ENCODE measurements at places on chromosomes 3 and 15.

DNA sequence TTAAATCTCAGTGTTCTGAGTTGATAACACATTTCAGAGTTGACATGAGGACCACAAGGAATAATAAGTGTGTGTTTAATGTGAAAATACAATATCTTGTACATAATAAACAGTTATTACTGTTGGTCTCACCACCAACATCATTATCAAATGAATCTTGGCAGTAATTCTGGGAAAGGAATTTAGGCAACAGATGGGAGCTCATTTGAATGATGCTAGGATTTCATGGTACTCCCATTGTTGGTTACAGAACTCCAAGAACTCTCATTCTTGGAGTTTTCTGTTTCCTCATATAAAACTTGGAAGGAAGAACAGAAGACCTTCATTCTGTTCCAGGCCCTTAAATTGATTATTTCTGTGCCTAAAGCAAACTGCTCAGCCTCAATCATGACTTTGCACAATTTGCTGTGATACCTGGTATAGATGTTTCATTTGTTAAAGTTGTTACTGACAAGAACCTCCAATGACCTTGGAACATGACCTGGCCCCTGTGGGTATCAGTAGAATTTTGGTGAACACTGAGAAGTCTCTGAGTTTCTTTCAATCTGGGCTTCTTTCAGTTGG is 385.8 kb downstream of the LPP start:
- no peak for DNase-seq

- DNase-seq, result no peak
Measured at GRCh38 chr3:126300761-126301481, 56.3 kb downstream of the KLF15 start.

DNA sequence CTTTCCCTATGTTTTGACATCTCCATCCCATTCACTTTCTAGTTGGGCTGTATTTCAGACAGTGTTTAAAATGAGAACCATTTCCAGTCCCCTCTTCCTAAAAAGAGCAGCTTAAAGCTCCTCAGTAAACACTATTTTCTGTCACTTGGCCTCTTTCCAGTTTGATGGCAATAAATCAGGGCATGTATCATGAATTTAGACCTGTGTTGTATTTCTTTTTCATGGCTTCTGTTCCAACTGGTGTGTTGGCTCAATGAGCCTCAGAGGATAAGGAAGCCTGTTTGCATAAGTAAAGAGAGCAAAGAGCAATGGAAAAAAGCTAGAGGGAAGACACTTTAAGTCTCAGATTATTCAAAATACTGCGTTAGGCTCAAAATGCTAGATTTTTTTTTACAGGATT is 7.2 kb downstream of the CCDC80 start:
- no peak for DNase-seq

DNA sequence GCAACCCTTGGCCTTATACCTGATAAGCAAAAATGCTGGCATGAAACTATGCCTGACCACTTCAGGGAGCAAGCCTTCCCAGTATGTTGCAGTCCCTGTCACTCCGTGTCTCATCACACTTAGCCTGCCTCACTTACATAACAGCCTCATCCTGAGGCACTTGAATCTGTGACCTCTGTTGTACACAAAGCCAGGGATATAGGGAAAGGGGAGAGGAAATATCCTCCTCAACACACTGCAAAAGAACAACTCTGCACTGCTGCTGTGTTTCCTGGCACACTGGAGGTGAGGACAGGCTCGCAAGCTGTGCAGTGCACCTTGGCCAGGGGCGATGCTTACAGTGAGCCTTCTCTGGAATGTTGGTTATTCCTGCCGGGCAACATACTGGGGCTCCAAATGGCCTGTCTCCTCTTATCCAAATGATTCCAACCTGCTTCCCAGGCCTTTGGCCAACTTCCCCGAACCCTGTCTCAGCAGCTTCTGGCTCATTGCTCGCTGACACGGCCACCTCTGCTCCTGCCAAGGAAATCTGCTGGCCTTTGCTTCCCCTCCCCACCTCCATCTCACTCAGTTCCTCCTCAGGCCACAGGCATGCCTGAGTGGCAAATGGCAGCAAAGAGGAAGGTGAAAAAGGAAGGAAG is 109.2 kb downstream of the CD47 start:
- no peak for DNase-seq

DNA sequence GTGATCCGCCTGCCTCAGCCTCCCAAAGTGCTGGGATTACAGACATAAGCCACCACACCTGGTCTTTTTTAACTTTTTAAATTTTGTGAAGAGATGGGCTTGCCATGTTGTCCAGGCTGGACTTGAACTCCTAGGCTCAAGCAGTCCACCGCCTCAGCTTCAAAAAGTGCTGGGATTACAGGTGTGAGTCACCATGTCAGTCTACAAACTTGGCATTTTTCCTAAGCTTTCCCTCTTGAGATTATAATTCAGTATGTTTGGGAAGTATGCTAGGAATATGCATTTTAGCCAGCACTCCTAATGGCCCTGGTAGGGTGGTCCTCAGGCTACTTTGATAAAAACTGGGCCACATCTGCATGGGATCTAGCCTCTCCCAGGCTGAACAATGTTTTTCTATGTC is 4.4 kb downstream of the WDR73 start:
- no peak for DNase-seq

- DNase-seq, result no peak
Measured at GRCh38 chr3:116256843-116257485, 188.3 kb downstream of the LSAMP start.

DNA sequence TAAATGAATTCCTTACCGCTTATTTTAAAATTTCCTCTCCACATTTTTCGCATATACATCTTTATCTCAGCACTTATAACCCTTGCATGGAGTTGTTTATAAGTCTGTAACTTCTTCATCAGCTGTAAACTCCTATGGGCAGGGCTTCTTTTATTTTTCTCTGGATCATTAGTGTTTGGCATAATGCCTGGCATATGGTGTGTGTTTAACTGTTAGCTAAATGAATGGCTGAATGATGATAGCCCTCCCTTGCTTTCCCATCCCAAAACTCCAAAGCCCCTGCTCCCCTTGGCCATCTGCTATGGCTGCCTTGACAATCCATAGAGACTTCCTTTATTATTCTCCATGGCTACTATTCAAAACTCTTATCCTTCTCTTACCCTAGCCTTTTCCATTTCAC is 48.1 kb upstream of the SEMA6D start:
- no peak for DNase-seq

DNA sequence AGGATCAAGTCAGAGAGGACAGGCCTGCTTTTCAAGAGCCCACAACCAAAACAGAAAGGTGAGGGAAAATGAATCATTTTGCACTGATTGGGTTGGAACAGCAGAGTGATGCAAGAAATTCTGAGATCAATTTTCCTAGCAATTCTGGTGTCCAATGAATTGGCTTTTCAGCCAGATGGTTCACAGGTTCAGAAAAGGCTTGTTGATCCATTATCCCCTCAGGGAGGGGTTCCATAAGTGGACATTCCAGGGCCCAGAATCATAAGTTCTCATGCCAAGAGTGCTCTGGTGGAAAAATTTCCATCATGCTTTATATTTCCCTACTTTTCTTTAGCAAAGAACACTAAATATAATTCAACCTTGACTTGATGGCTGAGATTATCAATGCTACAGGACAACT is 16.2 kb downstream of the RBP2 start:
- no peak for DNase-seq

DNA sequence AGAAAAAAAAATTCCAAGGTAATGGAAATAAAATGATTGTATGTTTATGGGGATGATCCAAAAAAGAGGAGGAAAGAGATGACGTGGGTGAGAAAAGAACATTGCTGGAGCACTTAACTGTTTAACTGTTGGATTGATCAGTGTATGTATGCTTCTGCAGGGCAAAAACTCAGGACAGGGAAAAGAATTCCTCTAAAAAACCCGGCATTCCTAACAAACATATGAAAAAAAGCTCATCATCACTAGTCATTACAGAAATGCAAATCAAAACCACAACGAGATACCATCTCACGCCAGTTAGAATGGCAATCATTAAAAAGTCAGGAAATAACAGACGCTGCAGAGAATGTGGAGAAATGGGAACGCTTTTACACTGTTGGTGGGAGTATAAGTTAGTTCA is 1.6 kb upstream of the PHLDB2 start:
- no peak for DNase-seq

DNA sequence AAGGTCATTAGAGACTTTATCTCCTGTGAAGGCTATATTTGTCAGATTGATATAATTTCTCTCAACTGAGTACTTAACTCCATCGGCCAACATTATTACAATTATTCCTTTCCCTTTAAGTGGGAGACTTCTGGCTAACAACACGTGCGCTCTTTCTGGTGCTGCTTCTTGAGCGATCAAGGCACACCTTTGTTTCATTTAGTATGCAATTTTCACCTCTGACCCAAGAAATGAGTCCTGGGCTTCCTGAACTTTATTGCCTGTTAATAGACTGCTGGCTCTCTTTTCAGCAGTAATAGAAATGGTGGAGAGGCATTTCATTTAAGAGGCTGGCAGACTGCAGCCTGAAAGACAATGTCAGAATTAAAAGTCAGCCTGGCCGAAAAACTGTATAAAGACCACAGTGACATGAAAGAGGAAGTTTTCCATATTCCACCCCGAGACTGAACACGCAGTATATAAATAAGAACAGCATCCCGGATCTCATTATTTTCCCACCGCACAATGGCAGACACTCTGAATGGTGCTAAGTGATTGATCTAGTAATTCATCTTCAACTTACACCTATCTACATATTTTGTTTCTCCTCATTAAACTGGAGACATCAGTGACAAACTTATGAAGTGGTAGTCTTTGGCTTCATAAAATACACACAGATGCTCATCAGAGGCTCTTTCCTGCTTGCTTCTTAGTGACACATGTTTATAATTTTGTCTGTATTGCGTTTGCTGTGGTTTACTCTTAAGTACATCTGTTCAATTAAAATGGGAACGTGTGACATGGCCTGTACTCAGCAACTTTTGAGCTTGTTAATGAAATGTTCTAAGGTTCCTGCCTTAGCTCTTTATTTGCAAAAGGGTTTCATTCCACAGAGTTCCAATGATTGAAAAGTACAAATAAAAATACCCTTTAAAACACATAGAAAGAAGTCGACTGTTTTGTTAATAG is 299.9 kb downstream of the MECOM start:
- DNase-seq, result no peak

- DNase-seq, result no peak
Measured at GRCh38 chr3:87206635-87207034, 20.5 kb upstream of the CHMP2B start.

DNA sequence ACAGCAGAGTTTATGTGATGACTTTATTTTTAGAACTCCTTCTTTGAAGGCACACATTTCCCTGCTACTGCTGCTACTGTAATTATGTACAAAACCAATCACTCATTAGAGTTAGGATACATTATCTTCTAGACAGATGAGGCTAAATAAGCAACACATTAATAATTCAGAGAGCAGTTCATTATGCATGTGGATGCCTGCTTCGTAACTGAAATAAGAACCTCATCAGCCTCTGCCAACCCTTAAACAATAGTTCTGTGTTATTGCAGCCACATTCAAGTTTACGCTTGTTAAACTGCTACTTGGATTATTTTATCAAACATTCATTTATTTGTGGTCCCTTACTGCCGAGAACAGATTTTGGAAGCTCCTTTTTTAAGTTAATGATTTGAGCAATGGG is 52.5 kb upstream of the C15orf61 start:
- no peak for DNase-seq

- DNase-seq, result no peak
Measured at GRCh38 chr3:180391001-180391400, 211.0 kb upstream of the TTC14 start.

DNA sequence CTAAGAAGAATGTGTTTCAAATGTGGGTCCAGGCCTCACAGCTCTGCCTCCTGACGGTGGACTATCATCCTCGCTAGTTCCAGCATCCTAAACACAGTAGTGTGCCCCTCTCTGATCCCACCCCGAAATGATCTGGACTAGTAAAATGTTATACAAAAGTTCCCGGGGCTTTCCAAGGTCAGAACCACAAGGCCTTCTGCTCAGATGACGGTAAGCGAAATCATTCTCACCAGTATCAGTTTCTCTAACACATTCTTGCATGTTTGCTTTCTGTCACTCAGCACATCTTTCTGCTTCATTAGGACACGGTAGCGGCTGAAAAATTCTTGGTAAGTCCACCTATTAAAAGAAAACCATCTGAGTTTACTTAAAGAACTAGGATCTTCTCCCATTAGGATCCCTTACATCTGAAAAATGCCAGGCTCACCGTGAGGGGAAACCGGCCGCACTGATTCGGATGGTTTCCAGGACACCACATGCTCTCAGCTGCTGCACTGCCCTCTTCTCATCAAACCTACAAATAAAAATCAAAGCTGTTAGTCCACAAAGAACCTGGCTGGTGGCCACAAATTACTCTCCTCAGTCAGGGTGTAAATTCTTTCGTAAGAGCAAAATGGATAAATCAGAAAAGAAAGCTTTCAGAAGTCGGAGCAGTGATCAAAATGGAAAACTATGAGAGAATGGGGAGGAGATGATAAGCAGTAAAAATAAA is 83.9 kb upstream of the MYO5C start:
- DNase-seq, result peak; percentile 91

GRCh38 chr3:47892286-47893040 is 89.5 kb downstream of the DHX30 start:
- DNase-seq, result no peak

GRCh38 chr3:39130026-39130425 is 22.5 kb downstream of the TTC21A start:
- DNase-seq, result no peak

DNA sequence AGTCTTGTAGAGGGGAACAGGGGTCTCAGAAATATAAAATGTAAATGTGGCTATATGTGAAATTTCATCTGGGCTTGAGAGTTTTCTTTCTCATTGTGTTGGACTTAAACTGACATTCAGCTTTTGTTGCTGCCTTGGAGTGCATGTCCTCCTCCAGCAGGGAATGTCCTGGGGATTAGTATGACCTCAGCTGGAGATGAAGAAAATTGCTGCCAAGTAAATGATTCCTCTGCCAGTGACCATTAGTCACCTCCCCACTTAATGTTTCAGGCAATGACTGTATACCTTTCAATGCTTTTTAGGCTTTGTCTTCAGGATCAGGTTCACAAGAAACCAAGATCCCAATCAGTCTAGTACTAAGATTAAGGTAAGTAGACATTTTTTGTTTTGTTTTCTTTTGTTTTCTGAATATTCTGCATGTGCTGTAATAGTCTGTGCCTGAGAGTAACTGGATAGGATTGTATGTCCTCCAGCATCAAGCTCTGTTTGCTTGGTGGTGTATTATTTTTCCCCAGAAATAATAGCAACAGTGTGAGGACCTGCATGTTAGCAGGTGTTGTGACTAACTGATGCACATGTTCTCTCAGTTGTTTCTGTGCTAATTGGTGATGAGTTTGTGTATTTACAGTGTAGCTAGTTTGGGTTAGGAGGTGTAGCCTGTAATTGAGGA is 18.1 kb upstream of the SLC22A13 start:
- no peak for DNase-seq

DNA sequence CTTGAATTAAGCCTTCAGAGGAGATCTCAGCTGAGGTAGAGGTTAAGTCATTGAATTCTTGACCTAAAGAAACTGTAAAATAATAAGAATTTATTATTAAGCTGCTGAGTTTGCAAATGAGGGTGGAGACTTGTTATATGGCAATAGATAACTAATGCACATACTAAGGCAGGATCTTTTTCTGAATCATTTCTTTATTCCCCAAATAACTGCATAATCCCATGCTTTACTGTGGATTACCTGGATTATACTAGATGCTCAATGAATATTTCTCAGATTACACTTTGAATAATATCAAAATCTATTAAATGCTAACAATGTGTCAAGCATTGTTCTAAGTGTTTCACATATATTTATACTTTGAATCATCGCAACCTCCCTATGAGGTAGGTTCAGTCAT is 532.5 kb downstream of the NAALADL2 start:
- DNase-seq, result no peak

Data from MM.1S (cell line).